ENCODE measurements at places on chromosomes 11 and 22. TPM values are rescaled to one million over a fixed set of nuclear protein-coding genes. Genes with fewer than 3 reads are reported as not detected.

Gene TP53I11
- total RNA-seq, result 14.8 TPM

Gene KCNJ5
- not detected for total RNA-seq

GRCh38 chr11:85647078-85647477 lies 689 bp upstream of the TMEM126A start:
- DNase-seq, result no peak

- no peak for DNase-seq
Observed at GRCh38 chr11:63532799-63533475, 3.7 kb upstream of the PLAAT4 start.

- no peak for DNase-seq
Observed at GRCh38 chr11:116896211-116896610, 58.8 kb upstream of the APOA1 start.

Gene VWCE
- total RNA-seq, result 1.1 TPM

DNA sequence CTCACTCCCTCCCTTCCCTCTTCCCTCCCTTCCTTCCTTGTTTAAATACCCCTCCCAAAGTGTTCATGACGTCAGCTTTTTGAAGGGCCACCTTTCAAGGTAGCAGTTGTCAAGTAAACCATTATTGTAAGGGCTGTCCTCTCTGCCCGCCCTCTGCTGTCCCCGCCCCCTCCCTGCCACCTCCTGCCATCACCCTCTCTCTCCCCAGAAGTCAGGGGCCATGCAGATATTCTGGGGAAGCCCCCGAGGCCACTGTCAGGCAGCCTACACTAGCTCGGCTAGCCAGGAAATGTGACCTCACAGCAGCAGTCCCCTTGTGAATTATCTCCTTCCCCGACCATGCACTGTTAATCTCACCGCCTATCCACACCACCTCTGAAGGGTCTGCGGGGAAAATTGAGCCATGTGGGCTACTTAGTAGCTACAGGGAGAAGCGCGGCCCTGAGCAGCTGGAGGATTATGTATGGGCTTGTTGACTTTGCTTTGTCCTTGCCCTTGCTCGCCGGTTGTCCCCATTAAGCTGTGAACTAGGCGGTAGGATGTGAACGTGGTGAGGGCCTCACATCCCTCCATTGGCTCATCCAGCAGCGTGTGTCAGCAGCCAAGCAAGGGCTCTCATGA lies 42.1 kb upstream of the ATXN10 start:
- DNase-seq, result no peak

DNA sequence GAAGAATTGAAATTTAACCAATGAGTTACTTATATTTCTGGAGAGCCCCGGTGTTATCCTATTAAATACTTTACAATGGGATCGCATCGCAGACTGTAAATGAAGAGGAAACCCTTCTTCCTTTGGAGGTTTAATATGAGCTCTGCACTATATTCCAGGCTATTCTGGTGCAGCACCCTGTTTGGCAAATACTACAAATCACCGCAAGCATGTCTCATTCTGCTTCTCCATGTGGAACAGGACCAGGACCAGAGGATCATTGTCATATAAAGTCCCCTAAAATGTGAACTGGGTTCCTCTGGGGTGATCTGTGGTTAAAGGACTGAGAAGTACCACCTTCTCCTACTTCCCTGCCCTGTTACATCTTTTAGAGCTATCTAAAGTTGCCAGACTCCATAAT lies 703.7 kb downstream of the DLG2 start:
- no peak for DNase-seq

- DNase-seq, result no peak
Observed at GRCh38 chr22:44723801-44724200, 21.8 kb downstream of the PRR5 start.

DNA sequence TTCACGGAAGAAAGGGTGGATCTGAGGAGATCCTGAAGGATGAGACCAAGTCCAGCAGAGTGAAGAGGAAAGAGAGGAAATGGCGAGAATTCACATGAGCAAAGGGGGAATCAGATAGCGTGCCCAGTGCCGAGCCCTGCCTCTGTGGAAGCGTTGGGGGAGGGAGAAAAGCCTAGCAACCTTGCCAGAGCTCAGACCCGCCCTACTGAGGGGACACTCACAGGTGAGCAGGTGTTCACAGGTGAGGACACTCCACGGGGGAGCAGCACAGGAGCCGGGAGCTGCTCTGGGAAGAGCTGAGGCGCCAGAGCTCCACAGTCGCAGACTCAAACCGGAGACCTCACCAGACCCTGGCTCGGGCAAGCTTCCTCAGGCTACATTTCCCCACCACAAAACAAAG lies 56.2 kb downstream of the MICAL3 start:
- no peak for DNase-seq
